ENCODE measurements at places on chromosomes 4 and X. TPM values are rescaled to one million over a fixed set of nuclear protein-coding genes. Genes with fewer than 3 reads are reported as not detected.

DNA sequence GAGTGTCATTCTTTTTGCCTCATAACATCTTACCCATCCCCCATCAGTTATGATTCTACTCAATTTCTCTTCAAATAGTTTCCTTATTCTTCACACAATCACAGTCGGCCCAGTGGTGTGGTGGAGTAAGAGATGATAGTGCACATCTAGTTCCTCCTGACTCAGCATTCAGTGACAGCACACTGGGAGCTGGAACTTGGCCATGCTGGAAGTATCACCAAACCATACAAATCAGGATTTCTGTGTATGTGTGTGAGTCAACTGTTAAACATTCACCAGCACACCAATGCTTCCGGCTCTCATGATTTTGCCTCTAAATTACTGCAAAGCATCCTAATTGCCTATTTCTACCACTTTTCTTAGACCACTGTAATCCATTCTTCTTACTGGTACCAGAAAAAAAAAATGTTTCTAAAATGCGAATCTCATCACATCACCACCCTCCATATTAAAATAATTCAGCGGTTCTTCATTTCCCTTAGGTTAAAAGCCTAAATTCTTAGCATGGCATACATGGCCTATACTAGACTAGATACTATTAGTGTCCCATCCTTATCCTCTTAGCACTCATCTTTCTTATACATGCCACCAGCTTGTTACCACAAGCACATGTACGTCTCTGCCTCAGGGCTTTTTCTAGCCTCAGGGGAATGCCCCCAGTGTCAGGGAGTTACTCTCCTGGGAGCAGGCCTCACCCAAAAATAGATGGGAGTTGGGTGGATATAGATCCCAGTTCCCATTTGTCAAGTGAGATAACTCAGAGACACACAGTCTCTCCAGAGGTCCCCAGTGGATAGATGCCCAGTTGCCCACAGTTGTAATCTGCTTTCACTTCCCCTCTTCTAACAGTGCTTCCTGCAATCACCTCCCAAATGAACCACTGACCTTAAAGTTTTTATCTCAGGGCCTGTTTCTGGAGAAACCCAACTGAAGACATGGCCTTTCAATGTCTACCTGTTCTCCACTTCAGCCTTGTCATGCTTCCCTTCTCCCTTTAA is 49.2 kb upstream of the DDX53 start:
- H3K27me3 ChIP-seq, result no peaks in the 10 kb centered on the region
- no peak overlapping the region for H3K4me3 ChIP-seq
- no peak overlapping the region for H3K27ac ChIP-seq
- no peaks in the 10 kb centered on the region for H3K36me3 ChIP-seq
- H3K4me1 ChIP-seq, result no peaks in the 10 kb centered on the region

GRCh38 chrX:44874420-44875184 is 1.6 kb downstream of the KDM6A start:
- peak; percentile 27 for DNase-seq
- H3K4me1 ChIP-seq, result peaks cover 3% of the 10 kb centered on the region
- no peaks in the 10 kb centered on the region for H3K27me3 ChIP-seq

DNA sequence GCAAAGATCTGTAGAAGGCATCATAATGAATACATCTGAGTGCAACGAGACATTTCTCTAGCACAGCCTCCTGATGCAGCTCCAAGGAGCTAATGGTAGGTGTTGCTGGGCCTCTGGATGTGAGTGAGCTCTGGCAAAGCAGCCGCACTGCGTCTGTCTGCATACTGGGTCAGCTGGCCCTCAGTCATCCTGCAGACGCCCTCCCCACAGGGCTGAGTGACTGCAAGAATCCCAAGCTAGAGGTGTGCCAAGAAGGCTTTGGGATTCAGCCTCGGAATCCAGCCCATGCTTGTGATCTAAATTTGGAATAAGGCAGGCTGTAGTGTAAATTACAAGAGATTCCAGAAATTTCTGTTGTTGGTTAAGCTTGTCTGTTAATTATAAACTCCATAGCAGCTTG is 18.5 kb downstream of the HERC3 start:
- H3K27me3 ChIP-seq, result no peaks in the 10 kb centered on the region
- H3K36me3 ChIP-seq, result no peaks in the 10 kb centered on the region
- peaks cover 9% of the 10 kb centered on the region for H3K4me1 ChIP-seq

ASMT gene
- not detected for total RNA-seq

NXF2B gene
- total RNA-seq, result not detected

All from ovary (tissue), 10 donors.